ENCODE measurements at places on chromosomes 12 and 14.
A peak's percentile ranks its signal among the peaks of the same experiment; 100 is the strongest.

DNA sequence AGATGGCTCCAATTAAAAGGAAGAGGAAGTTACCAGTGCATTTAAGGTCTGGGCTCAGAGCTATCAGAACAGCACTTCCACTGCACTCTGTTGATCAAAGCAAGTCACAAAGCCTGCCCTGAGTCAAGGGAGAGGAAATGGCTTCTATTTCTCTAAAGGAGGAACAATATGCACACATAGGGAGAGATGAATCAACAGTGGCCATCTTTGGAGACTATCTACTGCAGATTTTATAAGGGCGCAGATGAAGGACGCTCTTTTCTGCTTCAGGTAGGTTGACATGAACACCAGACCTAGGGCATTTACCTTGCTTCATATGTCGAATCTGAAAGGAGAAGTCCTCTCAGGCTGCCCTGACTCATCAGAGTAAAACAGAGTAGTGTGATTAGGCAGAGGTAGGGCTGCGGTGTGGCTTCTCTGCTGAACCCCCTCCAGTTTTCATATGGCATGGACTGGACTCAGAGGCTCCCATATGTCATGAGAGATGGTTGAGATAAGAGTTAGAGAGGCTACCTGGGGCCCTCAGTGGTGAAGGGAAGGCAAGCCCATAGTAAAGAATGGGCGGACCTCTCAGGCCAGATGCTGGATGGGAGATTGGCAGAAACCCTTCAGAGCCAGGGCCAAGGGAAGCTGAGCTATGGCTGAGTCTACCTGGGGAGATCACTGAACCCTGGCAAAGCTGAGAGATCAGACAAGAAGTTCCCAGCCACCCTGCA is 84.4 kb downstream of the ARF6 start:
- DNase-seq, result no peak

DNA sequence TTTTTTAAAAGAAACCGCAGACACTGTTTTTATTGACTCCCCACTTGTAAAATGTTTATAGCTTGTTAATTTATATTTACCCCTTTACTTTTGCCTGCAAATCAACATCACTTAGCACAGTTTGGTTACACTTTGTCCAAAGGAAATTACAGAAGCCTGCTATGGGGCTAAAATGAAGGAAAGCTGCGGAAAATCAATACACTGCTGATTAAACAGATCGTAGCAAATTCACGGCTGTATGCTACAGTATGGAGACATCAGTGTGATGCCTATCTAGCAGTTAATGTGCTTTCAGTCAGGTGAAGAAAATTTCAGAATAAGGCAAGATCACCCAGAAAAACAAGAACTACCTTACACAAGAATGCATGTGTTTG is 110.0 kb downstream of the FOXG1 start:
- DNase-seq, result no peak

- DNase-seq, result no peak
Observed at GRCh38 chr14:21436567-21437062, 19.3 kb downstream of the CHD8 start.

DNA sequence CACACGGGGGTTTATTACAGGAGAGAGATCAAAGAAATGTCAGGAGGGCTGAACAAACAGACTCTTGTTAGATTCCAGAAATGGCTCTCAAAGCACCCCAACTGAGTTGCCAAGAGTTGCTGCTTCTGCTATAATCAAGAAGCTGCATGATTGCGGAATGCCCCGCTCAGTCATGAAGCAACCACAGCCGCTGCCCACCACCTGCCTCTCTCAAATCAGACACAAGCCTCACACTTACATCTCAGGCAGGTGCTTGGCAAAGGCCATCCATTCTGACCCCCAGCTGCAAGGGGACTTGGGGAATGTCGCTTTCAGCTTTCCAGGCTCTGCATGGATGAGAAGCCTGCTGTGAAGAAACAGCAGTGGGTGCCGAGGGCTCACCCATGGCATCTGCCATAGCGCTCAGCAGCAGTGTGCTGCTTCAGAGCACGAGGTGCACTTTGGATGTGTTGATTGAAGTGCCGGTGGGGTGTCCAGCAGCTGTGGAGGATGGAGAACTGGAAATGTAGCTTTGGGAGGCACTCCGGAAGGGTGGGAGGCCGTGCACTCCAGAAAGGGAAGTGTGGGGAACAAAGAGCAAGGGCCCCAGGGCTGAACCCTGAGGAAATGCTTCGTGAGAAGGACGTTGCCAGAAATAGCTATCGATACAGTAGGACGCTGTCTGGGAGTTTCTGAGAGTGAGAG is 37.7 kb downstream of the LRRC74A start:
- DNase-seq, result no peak

- DNase-seq, result no peak
Observed at GRCh38 chr12:6813363-6813762, 8.3 kb upstream of the GPR162 start.

DNA sequence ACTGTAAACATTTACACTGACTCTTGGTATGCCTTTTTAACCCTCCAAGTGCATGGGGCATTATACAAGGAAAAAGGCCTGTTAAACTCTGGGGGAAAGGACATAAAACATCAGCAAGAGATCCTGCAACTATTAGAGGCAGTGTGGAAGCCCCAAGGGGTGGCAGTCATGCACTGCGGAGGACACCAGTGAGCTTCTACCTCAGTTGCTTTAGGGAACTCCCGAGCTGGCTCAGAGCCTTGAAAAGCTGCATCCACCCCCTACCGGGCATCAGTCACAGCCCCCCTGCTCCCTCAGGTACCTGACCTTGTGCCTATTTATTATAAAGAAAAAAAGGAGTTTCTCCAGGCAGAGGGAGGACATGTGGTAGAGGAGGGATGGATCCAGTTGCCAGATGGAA is 695.6 kb upstream of the LMO3 start:
- DNase-seq, result no peak

DNA sequence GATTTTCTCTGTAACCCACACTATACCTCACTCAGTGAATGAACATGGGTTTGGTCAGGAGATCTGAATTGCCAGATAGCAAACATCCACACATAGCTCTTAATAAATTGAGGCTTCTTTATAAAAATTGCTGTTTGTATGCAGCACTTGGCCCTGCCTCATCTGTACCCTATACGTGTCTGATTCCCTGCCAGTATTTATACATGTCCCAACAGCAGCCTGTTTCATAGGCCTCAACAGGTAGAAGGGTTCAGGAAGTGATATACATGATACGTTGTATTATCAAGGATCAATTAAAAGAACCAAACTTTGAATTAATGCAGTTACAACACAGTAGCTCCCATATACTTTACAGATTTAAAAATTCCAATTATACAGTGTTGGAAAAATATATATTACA is 32.3 kb downstream of the RASSF9 start:
- no peak for DNase-seq

DNA sequence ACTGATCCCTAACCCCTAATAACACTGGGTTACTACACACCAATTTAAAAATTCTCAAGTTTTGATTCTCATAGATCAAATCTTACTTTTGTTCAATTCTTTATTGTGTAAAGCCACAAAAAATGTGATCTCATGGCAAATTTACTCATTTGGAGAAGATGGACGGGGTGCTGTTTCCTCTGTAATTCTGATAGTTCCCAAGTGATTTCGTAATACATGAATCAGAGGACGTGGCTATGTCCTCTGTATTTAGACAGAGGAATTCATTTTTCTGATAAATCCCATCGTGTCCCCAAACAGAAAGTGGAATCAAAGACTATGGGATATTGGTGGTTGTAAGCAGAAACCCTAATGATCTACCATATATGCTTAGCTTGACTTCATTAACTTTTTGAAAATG is 76.6 kb upstream of the GNG2 start:
- DNase-seq, result peak; percentile 55

- DNase-seq, result no peak
Observed at GRCh38 chr12:89135976-89136634, 216.2 kb downstream of the DUSP6 start.

GRCh38 chr12:89250636-89251035 is 101.7 kb downstream of the DUSP6 start:
- no peak for DNase-seq

- DNase-seq, result no peak
Observed at GRCh38 chr14:101470266-101470665, 91.0 kb upstream of the DIO3 start.

DNA sequence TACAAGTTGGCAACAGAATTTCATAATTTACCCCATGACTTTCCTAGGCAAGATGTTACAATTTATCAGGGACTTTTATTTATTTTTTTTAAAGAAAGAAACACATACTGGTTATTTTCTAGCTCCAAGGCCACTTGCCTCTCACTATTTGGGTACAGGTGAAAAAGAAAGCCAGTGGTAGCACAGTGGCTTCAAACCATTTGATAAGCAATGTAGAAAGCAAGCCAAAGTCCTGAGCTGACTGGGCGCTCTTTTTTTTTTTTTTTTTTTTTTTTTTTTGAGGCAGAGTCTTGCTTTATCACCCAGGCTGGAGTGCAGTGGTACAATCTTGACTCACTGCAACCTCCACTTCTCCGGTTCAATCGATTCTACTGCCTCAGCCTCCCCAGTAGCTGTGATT is 73.3 kb downstream of the STXBP6 start:
- no peak for DNase-seq

DNA sequence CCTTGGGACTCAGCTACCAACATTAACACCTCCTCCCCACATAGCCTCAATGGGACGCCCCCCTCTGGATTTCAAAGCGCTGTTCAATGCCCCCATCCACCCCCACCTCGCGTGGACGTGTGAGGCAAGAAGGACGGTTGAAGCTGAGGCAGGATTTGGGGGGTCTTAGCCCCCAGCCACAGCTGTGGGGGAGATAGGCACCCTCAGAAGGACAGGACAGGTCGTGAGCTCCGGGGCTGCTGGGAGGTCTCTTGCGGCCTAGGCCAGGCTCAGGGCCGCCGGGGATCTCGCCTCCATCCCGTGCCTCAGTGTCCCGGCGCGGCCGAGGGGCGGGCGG is 8.3 kb upstream of the SP7 start:
- DNase-seq, result no peak

DNA sequence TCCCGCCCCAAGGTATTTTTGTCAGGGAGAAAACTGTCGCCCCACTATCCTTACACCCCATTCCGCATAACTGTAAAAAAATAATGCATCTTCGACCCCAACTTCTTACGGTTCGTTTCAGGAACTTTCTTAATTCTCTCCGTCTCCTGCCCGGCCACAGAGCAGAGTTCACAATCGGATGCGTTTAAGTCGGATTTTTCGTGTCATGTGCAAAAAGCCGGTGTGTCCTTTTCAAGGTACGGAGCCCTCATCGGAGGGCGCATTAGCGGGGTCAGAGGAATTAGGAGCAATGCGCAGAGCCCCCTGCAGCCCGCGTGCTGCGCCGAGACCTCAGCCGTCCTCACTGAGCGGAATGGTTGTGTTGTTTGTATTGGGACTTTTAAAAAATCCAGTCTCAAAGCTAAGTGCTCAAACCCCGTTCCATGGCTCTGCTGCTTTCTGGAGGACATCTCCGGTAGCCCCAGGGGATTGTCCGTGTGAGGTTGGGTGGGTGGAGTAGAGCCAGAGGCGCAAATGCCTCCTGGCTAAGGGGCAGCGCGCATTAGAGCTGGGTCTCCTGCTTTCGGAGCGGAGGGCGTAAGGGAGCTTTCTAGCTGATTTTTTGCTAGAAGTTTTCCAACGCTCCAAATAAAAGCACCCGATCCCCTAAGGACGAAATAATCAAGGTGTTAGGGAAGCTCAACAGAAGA is 3.9 kb upstream of the GSC start:
- no peak for DNase-seq

DNA sequence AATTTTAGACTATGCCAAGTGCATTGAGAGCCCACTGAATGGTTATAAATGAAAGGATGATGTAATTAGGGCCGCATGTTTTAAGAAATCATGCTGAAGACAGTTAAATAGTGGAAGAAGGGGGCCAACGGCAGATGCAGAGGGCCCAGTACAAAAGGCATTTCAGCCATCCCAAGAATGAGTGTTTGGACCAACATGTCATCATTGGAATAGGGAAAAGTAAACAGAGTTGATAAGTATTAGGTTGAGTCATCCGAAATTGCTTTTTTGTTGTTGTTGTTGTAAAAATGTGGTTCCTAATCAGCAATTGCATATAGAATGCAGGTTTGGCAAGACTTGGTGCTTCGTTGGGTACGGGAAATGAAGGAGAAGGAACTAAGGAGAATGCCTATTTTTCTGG is 29.5 kb downstream of the BMP4 start:
- DNase-seq, result peak; percentile 9

GRCh38 chr14:28707814-28708213 is 58.8 kb upstream of the FOXG1 start:
- DNase-seq, result peak; percentile 69

Data from skeletal muscle cell (primary cell).